Body of pancreas (tissue), 4 donors: ENCODE measurements at places on chromosomes 3 and 15.

- DNase-seq = no peak
Observed at GRCh38 chr3:43017004-43017403, 37.9 kb downstream of the GASK1A start.

- no peak for DNase-seq
Observed at GRCh38 chr15:87826119-87826747, 430.3 kb downstream of the NTRK3 start.

DNA sequence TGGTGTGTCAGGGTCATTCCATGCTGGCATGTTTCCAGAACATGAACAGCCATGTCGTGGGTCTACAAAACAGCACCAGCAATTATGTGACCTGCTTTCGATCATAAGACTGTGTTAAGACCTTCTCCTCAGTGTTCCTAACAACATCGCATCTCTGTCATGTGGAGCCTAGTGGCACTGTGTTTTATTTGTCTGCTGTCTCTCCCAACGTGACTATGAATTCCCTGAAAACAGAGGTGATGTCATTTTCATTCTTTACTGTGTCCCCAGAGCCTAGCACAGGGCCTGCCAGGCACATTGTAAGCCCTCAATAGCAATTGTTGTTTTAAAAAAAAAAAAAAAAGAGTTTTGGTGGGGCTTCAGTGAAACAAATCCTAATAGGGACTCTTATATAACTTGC is 94.2 kb upstream of the IL12A start:
- DNase-seq = no peak

- no peak for DNase-seq
Observed at GRCh38 chr3:38985581-38985980, 66.2 kb downstream of the SCN11A start.

DNA sequence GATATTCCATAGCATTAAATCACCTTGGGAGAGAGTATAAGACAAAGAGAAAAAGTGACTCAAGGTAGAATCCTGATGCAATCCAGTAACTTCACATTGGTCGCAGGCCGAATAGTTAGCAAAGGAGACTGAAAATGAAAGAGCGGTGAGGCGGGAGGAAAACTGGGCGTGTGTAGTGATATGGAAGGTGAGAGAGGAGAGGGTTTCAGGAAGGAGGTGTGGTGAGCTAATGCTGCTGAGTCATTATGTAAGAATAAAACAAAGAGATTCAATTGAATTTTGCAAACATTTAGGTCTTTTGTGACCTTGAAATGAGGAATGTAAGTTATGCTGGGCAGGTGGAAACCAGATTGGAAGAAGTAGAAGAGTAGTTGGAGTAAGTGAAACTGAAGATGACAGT is 235.3 kb downstream of the C3orf38 start:
- no peak for DNase-seq

DNA sequence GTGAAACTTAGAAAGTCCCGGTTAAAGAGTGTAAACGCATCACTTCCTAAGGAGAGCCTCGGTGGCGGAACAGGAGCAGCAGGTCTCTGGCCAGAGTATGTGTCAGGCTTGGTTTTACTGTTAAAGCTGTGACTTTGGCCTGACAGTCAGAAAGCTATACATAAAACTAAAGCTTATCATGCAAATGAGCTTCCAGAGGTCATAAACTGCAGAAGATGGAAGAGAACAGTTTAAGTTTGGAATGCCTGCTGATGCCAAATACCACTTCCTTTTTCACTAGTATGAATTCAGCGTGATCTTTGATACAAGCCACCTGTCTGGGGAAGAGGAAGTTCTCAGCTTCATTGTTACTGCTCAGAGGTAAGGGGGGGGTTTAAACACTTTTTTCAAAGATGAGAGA is 125.1 kb upstream of the CTDSPL start:
- DNase-seq = no peak

- DNase-seq = no peak
Observed at GRCh38 chr3:195441476-195441991, 1.3 kb downstream of the ACAP2 start.

- DNase-seq = no peak
Observed at GRCh38 chr3:192220915-192221314, 506.4 kb downstream of the FGF12 start.

GRCh38 chr15:83477172-83477807 is 30.1 kb downstream of the SH3GL3 start:
- DNase-seq = no peak

GRCh38 chr3:123834631-123835030 is 49.5 kb downstream of the MYLK start:
- no peak for DNase-seq

- DNase-seq = peak; percentile 20
Observed at GRCh38 chr3:52714335-52715302, 8.7 kb downstream of the SPCS1 start.

DNA sequence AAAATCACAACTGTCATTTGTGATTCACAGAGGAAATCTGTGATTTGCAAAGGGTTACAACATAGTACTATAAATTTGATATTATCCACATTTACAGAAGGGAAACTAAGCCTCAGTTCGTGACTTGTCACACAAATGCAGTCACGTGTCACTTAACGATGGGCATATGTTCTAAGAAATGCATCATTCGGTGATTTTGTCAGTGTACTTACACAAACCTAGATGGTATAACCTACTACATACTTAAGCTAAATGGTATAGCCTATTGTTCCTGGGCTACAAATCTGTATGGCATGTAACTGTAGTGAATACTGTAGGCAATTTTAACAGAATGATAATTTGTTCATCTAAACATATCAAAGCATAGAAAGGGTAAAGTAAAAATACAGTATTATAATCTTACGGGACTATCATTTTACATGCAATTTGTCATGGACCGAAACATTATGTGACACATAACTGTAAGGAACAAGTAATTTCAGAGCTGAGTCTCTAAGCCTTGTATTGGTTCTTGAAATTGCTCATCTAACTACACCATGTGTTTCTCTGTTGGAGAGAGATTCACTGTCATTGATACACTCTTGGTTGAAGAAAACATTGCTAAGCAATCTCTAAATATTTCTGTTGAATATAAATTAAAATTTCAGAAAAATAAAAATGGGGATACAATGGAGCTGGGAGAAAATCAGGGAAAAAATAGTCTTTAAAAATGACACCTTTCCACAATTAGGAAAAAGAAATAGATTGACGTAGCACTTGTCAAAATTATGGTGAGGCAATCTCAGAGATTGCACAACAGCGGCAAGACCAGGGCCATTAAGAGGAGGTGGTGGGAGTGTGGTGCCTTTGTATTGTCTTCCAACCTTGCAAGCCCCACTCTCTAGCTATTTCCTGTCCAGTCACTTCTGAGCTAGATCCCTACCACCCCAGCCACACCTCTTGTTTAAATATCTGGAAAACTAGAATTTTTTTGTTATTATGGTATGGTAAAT is 645.8 kb upstream of the TBL1XR1 start:
- DNase-seq = no peak

- no peak for DNase-seq
Observed at GRCh38 chr3:108215871-108216270, 6.4 kb downstream of the IFT57 start.

GRCh38 chr15:77710637-77711036 is 77.9 kb upstream of the LINGO1 start:
- DNase-seq = no peak

GRCh38 chr15:85412956-85413854 is 32.8 kb downstream of the AKAP13 start:
- DNase-seq = peak; percentile 42

GRCh38 chr3:128177865-128178264 is 24.6 kb downstream of the EEFSEC start:
- no peak for DNase-seq

DNA sequence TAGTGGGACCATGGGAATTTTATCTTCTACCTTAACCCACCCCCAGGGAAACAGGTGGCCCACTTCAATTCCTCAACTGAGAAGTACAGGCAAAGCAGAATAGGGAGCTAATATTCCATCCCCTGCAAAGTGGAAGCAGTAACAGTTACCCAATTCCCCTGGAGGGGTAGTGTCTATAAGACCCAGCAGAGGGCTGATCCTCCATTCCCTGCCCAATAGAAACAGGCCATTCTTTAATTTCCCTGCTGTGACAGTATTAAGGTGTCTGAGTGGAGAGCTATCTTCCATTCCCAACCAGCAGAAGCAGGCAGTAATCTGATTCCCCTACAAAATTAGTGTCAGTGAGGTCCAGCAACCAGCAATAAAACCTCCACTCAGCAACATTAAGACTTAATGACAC is 219.8 kb downstream of the ULK4 start:
- no peak for DNase-seq

- DNase-seq = no peak
Observed at GRCh38 chr15:90035840-90036230, 34.7 kb downstream of the ZNF710 start.

GRCh38 chr3:129577925-129578786 is 28.3 kb downstream of the PLXND1 start:
- DNase-seq = peak; percentile 62

- DNase-seq = no peak
Observed at GRCh38 chr3:53821631-53822121, 24.5 kb downstream of the CHDH start.

DNA sequence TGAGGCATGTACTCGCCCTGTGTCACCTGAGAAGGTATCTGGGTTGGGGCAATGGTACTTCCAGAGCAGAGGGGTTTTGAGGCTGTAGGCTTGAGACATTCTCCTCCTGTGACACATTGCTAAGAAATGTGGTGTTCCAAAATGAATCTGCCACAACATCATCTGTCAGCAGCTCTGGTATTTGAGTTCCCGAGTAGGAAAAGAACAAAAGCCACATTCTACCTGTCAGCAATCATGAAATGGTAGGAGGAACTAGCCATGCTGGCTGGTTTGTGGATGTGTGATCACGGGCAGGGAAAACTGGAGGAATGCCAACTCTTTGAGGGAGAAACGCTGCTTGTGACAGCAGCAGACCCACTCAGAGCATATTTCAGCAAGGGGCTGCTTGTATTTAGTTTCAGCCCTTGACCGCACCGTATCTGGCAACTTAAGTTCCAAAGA is 579.4 kb upstream of the TBL1XR1 start:
- peak; percentile 41 for DNase-seq

DNA sequence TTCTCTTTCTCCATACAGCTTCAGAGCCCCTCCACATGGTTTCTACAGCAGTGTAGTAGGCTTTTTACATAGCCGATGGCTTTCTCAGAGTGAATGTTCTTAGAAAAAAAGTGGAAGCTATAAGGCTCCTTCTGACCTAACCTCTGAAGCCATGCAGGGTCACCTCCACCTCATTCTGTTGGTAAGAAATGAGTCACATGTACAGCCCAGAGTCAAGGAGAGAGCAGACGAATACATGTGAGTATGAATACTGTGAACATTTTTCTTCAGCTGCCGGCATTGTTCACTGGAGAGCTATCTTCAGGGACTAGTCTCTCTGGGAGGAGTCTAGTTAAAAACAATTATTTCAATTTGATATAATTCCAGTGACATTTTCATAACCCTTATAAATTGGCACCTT is 68.2 kb upstream of the THRB start:
- DNase-seq = no peak

DNA sequence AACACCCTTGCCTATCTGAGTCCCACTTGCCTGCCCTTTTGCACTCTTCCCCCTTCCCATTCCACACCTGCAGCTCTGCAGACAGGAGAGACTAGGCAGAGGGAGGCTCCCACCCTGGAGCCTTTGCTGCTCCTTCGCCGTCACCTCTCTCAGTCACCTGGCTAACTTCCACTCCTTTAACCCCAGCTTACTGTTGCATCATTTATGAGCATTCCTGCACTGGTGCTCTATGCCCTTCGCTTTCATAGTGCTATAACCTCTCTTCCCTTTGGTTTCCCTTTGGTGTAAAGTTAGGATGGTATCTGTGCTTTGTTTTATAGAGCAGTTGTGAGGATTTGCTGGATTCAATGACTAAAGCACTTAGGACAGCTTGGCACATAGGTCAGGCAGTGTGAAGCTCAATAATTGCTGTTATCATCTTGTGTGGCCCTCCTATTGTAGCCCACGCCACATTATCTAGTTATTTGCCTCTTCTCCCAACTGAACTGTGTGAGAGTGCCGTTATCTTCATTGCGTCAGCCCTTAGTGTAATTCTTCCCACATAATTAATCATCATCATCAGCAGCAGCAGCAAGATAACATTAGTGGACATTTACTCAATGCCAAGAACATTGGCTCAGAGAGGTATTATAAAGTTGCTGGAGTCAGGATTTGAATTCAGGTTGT is 253.9 kb downstream of the CACNA2D3 start:
- DNase-seq = no peak
